ENCODE measurements at places on chromosomes 1 and 21.

- DNase-seq = no peak
Observed at GRCh38 chr1:98399218-98399617, 262.3 kb upstream of the SNX7 start.

DNA sequence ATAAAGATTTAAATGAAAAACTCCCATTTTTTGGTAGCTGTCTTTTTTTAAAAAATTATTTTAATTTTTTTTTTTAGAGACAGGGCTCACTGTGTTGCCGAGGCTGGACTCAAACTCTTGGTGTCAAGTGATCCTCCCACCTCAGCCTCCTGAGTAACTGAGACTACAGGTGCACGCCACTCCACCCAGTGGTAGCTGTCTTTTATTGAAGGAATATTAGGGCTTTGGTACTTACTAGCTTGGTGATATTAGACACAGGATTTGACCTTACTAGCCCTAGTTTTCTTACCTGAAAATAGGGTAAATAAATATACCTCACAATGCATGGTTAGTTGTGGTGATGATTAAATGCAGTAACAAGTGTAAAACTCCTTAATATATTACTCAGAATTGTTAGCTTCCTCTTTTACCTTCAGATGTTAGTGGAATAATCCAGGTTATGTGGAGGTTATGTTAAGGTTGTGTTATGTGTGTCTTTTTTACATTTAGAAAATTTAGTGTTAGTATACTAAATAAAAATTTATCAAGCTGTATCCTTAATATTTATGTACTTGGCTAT is 66.8 kb downstream of the PHACTR4 start:
- DNase-seq = peak; percentile 25

- no peak for DNase-seq
Observed at GRCh38 chr1:24321697-24322469, 2.7 kb downstream of the GRHL3 start.

DNA sequence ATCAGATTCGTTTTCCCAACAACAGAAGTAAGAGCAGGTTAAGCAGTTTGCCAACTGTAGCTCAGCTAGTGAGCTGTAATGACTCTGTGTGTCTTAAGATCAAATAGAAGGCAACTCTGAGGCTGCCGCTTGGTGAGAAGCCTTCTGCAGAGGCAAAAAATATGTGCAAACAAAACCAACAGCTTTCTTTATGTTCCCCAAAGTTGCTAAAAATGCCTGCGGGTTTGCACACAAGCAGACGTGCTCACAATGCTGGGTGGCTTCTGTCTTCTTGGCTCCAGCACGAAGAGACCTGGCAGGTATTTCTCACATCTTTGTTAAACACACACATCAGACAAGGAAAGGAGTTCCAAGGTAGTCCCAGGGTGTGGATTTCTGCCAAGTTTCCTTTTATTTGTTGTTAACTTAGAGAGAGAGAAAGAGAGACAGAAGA is 158.9 kb upstream of the JUN start:
- no peak for DNase-seq

- DNase-seq = peak; percentile 81
Observed at GRCh38 chr1:203127666-203128430, at the start of gene ADORA1. Gene ADORA1, plus strand, starts transcription at chr1:203127726. Its CDS starts 1,116 bp downstream, at chr1:203128842.

Data from RKO (cell line).